ENCODE measurements at places on chromosomes 3 and 15. TPM values are rescaled to one million over a fixed set of nuclear protein-coding genes. Genes with fewer than 3 reads are reported as not detected.

DNA sequence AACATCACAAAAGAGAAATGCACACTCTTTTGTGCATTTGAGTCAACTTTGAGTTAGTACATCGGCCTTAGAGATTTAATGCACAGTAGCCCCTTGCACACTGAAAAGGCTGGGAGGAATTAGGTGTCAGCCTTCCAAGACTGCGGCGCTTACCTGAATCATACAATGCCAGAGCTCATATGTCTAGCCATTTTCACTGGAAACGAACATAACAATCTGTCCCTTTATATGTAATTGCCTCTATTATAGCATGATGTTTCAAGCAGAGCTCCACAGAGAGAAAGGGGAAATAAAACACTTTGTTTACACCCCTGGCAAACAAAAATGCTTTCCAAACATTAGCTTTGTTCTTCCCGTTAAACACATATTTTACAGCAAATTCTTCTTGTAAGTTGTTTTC lies 315.7 kb upstream of the SLCO3A1 start:
- no peak overlapping the region for H3K4me3 ChIP-seq
- no peaks in the 10 kb centered on the region for H3K27me3 ChIP-seq
- H3K27ac ChIP-seq: no peak overlapping the region
- no peaks in the 10 kb centered on the region for H3K4me1 ChIP-seq

DNA sequence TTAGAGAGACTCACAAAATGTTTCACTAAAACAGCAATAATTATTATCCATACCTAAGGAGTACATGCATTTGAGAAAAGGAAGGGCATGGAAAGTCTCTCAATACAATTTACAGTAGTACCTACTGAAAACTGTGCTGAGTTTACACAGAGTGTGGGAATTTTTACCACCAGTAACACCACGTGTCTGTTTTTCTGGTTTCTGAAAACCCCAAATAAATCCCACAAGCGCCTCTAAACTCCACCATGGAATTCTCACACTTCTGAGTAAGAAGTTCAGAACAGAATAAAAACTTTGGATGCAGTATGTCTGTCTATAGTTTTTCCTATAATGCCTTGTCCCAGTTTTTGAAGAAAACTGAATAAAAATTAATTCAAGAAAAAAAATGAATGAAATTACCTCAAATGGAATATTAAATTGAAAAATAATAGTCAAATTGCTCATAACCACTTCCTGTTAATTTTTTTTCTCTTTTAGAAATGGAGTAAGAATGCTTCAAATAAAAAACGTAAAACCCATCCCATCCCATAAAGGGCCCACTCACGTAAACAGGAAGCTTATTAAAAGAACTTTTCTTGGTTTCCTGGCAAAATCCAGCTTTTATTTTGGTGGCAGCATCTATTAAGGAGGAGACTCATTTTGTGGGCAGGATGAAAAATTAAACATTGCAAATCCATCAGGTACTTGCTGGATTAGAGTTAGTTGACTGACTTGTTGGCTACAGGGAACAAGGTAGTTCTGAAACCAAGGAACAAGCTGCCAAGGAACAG lies 378.1 kb downstream of the TIGIT start:
- no peaks in the 10 kb centered on the region for H3K4me1 ChIP-seq
- no peak overlapping the region for H3K4me3 ChIP-seq
- H3K27ac ChIP-seq: no peak overlapping the region

DNA sequence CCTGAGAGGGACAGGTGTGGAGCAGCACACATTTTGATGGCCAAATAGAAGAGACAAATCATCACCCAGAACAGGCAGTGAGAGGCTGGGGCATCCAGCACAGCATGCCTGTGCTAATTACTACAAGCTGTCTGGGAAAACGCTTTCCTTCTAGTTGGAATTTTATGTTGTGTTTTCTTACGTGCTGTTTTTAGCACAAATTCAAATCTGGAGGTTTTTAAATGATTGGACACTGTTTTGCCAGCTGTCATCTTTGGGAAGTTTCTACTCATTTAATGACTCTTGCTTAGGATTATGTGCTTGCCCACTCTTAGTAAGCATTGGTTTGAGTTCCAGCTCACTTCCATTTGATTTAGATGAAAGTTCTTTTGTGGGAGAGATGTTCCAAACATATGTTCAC lies 43.5 kb downstream of the EAF1 start:
- H3K4me1 ChIP-seq: no peaks in the 10 kb centered on the region
- DNase-seq: no peak
- H3K36me3 ChIP-seq: no peaks in the 10 kb centered on the region
- no peak overlapping the region for H3K4me3 ChIP-seq

DNA sequence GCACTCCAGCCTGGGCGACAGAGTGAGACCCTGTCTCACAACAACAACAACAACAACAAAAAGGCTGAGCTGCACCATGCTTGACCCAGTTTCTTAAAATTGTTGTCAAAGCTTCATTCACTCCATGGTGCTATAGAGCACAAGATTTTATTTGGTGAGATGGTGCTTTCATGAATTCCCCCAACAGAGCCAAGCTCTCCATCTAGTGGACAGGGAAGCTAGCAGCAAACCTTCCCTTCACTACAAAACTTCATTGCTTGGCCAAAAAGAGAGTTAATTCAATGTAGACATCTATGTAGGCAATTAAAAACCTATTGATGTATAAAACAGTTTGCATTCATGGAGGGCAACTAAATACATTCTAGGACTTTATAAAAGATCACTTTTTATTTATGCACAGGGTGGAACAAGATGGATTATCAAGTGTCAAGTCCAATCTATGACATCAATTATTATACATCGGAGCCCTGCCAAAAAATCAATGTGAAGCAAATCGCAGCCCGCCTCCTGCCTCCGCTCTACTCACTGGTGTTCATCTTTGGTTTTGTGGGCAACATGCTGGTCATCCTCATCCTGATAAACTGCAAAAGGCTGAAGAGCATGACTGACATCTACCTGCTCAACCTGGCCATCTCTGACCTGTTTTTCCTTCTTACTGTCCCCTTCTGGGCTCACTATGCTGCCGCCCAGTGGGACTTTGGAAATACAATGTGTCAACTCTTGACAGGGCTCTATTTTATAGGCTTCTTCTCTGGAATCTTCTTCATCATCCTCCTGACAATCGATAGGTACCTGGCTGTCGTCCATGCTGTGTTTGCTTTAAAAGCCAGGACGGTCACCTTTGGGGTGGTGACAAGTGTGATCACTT lies 2.0 kb downstream of the CCR5 start:
- H3K36me3 ChIP-seq: no peaks in the 10 kb centered on the region
- no peaks in the 10 kb centered on the region for H3K4me1 ChIP-seq
- no peak overlapping the region for H3K27ac ChIP-seq
- DNase-seq: no peak

DNA sequence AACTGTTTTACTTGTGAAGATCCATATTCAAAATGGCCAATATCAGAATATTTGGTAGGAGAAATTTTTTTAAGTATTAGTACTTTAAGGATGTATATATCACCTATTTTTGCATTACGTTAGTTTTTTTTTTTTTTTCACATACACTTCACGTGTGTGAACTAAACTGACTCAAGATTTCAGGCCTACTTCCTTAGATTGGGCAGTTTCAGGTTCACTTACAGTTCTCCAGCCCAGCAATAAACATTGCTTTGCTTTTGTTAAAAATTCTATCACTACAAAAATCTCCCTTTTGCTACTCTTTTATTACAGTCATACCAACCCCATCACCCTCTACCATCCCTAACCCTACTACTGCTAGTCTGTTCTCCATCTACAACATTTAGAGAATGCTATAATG lies 183.6 kb downstream of the KCNH8 start:
- H3K4me3 ChIP-seq: no peak overlapping the region
- H3K27ac ChIP-seq: no peak overlapping the region
- no peaks in the 10 kb centered on the region for H3K36me3 ChIP-seq
- no peak for DNase-seq
- H3K4me1 ChIP-seq: no peaks in the 10 kb centered on the region
- no peaks in the 10 kb centered on the region for H3K27me3 ChIP-seq

DNA sequence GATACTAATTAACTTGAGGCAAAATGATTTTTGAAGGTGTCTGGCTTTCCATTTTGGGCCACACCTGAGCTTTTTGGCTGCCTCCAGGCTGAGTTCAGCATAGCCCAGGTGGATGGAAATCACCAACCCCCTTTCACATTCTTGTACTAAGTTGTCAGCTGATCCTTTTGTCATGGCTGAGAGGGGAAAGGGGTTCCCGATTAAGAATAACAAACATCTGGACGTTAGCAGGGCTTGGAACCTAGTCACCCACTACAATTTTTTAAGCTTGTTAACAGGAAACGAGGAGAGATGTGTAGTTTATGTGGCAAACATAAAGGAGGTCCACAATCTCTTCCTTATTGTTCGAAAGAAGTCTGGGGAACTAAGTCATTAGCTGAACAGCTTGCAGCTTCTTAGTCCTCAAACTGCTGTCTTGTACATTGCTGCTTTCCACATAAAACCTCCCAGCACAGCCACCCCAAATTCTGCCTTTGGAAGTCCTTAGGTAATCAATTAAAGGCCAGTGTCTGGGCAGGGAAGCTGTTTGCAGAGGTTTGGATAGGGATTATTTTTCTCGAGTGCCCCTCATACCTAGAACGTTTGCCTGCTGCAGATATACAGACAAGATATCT lies 5.0 kb downstream of the NR2F2 start:
- H3K27ac ChIP-seq: peak overlapping the region; percentile 95
- H3K4me1 ChIP-seq: no peaks in the 10 kb centered on the region
- no peak for DNase-seq
- H3K36me3 ChIP-seq: no peaks in the 10 kb centered on the region
- peak overlapping the region; percentile 86 for H3K4me3 ChIP-seq

DNA sequence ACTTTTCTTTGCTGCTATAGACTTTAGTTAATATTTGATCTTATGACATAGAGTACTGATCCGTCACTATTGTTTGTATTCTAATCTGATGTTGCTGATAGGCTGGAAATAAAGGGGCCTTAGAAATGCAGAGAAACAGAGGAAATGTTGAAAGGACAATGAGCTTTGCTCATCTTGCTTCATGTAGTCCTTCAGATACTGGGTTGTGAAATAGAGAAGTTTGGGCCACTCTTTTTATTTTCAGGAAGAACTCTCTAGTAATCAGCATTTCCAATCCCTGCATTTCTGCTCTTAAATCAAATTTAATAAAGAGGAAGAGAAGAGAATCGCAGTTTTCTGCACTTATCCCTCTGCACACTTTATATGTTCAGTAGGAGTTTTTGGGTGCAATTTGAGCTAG lies 192.8 kb upstream of the THBS1 start:
- H3K27ac ChIP-seq: no peak overlapping the region
- no peak for DNase-seq
- H3K36me3 ChIP-seq: no peaks in the 10 kb centered on the region
- H3K4me1 ChIP-seq: no peaks in the 10 kb centered on the region
- H3K4me3 ChIP-seq: no peak overlapping the region

DNA sequence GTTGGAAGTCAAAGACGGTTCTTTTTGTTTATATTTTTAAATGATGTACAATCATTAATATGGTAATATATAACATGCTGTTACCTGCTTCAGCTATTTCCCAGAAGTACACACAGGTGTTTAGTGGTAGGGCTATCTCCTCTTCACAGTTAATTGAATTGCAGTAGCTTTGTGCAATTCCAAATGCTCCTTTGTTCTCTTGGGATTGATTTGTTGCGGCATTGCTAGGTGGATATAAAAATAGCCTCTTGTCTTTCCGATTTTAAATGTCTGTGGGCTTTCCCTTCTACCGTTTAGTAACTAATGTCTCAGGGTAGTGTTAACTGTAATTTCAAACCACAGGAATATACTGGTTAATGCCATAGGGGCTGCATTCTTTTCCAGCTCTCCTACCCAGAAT lies 307.6 kb upstream of the SLITRK3 start:
- no peaks in the 10 kb centered on the region for H3K27me3 ChIP-seq
- H3K4me1 ChIP-seq: no peaks in the 10 kb centered on the region
- H3K27ac ChIP-seq: no peak overlapping the region
- H3K4me3 ChIP-seq: no peak overlapping the region

GRCh38 chr15:22961762-22962161 lies 18.4 kb downstream of the CYFIP1 start:
- H3K4me3 ChIP-seq: no peak overlapping the region
- H3K27ac ChIP-seq: peak overlapping the region; percentile 64
- DNase-seq: no peak
- no peaks in the 10 kb centered on the region for H3K27me3 ChIP-seq

DNA sequence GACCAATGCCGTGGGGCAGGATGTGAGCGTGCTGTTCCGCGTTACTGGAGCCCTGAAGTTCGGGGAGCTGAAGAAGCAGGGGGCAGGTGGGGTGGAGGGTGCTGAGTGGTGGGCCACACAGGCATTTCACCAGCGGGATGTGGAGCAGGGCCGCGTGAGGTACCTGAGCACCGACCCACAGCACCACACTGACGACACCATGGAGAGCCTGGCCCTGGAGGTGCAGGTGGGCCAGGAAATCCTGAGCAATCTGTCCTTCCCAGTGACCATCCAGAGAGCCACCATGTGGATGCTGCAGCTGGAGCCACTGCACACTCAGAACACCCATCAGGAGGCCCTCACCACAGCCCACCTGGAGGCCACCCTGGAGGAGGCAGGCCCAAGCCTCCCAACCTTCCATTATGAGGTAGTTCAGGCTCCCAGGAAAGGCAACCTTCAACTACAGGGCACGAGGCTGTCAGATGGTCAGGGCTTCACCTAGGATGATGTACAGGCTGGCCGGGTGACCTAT lies 179.6 kb downstream of the TBC1D2B start:
- no peak for DNase-seq
- no peaks in the 10 kb centered on the region for H3K36me3 ChIP-seq
- no peaks in the 10 kb centered on the region for H3K27me3 ChIP-seq
- no peak overlapping the region for H3K4me3 ChIP-seq
- no peak overlapping the region for H3K27ac ChIP-seq

GRCh38 chr3:165233501-165234195 lies 37.5 kb upstream of the SLITRK3 start:
- H3K4me1 ChIP-seq: no peaks in the 10 kb centered on the region
- H3K27ac ChIP-seq: no peak overlapping the region
- no peaks in the 10 kb centered on the region for H3K27me3 ChIP-seq

- H3K27me3 ChIP-seq: no peaks in the 10 kb centered on the region
- H3K36me3 ChIP-seq: no peaks in the 10 kb centered on the region
Measured at GRCh38 chr15:39747326-39747725, 35.3 kb downstream of the FSIP1 start.

GRCh38 chr3:134380249-134380648 lies 6.0 kb upstream of the AMOTL2 start:
- no peaks in the 10 kb centered on the region for H3K36me3 ChIP-seq
- no peak for DNase-seq
- H3K4me3 ChIP-seq: no peak overlapping the region
- H3K4me1 ChIP-seq: peaks cover 2% of the 10 kb centered on the region
- no peaks in the 10 kb centered on the region for H3K27me3 ChIP-seq

FANCD2OS gene
- 118 TPM for polyA plus RNA-seq

HRH1 gene
- polyA plus RNA-seq: 3.2 TPM

EPHB3 gene
- polyA plus RNA-seq: 2.6 TPM

THSD4 gene
- polyA plus RNA-seq: 14.3 TPM

CD200 gene
- 6.3 TPM for polyA plus RNA-seq

HTD2 gene
- polyA plus RNA-seq: 16.4 TPM

Measured in testis (tissue), 5 donors.